ENCODE measurements at places on chromosomes 5 and 9. TPM values are rescaled to one million over a fixed set of nuclear protein-coding genes. Genes with fewer than 3 reads are reported as not detected.

Gene GEMIN5
- 14.8 TPM for total RNA-seq

DNA sequence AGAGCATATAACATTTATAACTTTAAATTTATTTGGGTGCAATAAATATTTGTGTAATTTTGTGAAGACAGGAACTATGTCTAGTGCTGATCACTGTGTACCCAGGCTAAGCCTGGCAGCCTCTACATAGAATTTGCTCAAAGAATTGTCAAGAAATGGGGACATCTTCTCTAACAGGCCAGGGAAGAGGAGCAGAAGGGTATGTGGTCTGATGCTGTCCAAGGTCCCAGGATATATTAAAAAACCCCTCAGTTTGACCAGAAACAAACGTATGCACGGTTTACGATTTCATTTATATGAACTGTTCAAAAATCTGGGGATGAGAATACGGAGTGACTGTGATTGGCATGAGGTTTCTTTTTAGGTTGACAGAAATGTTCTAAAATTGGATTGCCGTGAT, 55.9 kb downstream of the MAT2B start:
- DNase-seq = no peak

GRCh38 chr5:5418006-5418405, 4.5 kb upstream of the ICE1 start:
- no peak for DNase-seq

- no peak for DNase-seq
These were observed 30.4 kb downstream of the PRDM6 start for GRCh38 chr5:123119334-123119986.

DNA sequence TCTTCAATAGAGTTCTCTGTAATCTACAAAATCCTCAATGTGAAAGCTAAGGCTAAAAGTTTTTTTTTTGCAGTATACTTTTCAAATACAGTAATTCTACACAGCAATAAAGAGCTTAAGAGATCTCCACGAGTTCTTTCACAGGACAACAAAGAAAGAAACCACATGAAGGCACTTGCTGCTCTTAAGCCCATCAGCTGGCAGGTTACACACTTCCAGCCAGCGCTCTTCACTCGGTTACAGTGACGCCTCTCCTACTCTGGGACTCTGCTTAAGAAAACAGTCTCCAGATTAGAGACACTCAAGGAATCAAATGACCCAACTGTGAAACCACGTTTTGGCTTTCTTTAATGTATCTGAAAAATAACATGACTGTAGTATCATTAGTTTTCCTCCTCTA, 85.0 kb downstream of the ROR2 start:
- no peak for DNase-seq

GRCh38 chr5:131751506-131751905, 45.3 kb downstream of the FNIP1 start:
- DNase-seq = no peak

GRCh38 chr9:126666155-126666803, 52.6 kb downstream of the LMX1B start:
- DNase-seq = no peak

DNA sequence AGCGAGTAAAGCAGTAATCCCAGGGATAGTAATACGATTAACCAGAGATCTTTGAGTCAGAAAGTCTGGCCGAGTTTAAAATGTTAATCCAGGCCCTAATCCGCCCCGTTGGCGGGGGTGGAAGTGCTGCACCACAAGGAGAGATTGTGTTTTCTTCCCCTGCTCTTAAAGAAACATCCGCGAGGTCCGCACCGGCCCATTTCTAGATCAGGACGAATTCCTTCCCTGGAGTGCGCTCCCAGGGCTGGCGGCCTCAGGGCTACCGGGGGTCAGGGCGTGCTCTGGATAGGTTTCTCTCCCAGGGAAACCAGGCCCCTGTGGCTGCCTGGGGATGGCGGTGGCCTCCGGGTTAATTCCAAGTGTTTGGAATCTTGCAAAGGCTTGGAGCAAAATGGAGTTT, 9.3 kb upstream of the NEUROG1 start:
- DNase-seq = no peak

DNA sequence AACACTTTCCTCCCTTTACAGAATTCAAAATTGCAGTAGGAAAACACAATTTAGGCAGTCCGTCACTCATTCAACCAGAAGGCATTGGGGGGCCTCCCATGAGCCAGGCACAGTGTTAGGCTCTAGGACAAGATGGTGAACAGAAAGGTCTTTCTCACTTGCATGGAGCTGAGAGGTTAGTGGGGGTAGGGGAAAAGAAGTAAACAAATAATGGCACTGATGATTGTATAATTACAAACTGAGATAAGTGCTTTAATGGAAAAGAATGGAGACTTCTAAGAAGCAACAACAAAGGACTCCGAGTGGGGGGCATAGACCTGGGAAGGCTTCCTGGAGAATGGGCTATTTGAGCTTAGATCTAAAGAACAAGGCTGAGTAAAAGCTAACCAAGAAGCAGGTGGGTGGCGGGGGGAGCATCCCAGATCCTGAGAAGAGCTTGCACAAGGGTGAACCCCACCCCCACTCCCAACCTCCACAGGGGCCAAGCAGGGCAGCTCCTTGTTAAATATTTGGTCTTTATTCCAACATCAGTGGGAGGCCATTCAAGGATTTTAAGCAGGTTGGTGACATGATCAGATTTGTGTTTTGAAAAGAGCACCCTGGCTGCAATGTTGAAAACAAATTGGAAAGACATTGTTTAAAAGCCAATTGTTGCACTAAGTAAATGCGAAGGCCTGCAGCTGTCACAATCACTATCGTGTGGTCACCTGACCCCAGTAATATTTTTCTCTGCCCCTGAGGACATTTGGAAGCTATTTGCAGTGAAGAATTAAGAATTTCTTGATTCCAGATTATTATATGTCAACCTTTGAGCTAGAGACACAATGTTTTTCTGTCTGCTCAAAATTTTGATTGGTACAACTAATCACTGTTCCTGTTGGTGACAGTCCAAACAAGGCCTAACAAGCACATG, 73.9 kb upstream of the EFNA5 start:
- DNase-seq = no peak

Measured in hematopoietic multipotent progenitor cell (in vitro differentiated cells).